ENCODE measurements at places on chromosomes 2 and 18.

DNA sequence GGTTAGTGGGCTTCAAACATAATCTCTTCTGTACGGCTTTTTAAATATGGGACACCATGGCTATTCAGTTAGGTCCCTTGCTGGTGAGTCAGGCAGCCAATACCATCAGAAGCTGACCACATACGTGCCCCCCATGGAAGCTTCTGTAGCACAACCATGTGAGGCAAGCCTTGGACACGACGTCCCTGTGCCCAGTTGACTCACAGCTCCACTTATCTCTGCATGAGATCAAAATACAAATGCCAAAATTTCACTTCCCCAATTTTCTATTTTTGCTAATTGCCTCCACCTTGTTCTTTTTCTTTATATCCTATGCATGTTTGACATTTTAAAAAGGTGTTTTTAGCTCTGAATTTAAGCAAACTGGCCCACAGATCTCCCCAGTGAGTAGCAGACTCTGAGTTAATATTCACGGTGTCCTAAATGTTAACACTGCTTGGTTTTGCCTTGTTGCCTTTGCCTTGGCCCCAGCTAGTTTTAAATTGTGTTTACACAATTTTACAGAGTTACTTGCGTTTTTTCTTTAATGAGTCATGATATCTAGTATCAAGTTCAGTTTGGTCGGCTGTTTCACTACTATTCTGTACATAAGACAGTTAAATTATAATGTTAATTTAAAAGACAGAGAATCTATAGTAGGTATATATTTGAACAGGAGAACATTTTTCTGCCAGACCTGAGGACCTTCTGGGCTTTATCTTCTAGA, 77.5 kb downstream of the CDCA7 start:
- no peak for DNase-seq

DNA sequence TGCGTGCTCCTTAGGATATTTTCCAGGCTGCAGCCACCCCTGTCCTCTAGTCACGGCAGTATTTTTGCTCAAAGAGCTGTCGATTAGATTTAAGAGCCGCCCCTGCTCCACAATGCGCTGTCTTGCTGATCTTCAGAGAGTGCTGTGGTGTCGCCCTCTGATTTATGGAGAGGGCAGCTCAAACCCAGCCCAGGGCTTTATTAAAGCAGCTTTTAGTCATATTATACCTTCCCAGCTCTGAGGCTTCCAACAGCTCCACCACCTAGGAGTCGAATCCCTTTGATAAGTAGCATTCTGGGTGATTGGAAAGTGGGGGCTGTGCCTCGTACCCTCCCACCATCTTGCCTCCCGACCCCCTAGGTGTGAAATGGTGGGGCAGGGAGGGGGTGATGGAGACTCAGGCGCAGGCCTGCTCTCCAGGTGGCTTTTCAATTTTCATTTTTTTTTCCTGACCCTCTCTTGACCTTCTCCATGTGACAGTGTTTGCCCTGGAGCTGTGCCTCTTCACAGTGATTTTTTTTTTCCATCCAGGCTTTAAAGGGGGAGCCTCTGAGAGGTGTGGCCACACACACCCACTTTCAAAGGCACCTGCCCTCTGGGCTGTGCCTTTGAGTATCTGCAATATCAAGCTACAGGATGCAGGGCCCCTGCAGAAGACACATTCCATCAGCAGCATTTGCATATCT, 53.1 kb upstream of the NRP2 start:
- no peak for DNase-seq

- DNase-seq = no peak
Measured at GRCh38 chr2:113185664-113186432, 12.1 kb downstream of the PSD4 start.

- no peak for DNase-seq
Measured at GRCh38 chr2:6148882-6149281, 456.7 kb downstream of the SOX11 start.

DNA sequence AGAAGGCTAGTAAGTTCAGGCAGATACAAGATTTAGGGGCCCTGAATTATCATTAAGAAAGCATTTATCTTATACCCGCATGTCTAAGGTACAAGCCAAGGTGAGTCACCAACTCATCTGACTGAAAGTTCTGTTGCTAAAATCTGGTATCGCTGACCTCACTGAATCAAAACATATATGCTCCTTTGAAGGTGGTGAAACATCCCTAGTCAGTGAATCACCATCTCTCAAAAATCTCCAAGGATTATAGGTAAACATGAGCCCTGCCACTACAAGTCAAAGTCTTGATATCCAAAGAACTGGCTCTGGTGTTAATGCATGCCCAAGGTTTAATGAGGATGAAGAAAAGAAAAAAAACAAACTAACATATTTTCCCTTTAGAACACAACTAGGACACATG, 43.5 kb downstream of the IRS1 start:
- no peak for DNase-seq

GRCh38 chr2:9329497-9329896, 93.8 kb downstream of the ITGB1BP1 start:
- DNase-seq = no peak

DNA sequence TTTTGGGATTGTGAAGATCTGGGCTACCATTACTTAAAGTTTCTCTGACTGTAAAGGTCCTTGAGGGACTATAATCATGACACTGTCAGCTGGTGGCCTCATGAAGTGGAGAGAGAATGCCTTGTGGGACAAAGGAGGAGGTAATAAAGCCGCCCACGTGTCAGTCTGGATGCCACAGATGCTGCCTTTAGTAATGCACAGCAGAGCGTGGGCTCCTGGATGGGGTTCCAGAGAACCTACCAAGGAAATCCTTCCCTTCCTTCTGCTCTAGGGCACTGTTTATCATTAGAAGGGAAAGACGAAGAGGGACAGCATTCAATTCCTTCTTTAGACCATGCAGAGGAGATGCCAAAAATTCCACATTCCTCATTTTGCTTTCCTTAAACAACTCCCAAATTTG, 63.5 kb downstream of the COL5A2 start:
- no peak for DNase-seq

- no peak for DNase-seq
Measured at GRCh38 chr2:85433511-85434089, 15.1 kb downstream of the SH2D6 start.

DNA sequence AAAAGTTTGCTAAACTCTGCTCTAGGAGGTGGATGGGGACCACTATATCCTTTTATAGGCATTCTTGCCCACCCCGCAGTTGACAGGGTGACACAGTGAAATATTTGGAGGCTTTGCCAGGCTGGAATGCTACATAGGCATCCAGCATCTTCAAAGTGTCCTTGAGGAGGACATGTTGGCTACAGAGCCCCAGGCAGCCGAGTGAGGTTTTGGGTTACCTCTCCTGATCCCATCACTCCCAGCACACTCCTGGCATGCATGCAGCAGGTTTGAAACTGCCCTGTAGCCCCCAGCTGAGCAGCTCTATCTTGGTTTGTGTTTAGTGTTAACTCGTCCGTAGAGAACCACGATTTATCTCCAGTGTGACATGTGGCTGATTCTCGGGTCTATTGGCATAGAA, 7.3 kb downstream of the FOSL2 start:
- DNase-seq = no peak

DNA sequence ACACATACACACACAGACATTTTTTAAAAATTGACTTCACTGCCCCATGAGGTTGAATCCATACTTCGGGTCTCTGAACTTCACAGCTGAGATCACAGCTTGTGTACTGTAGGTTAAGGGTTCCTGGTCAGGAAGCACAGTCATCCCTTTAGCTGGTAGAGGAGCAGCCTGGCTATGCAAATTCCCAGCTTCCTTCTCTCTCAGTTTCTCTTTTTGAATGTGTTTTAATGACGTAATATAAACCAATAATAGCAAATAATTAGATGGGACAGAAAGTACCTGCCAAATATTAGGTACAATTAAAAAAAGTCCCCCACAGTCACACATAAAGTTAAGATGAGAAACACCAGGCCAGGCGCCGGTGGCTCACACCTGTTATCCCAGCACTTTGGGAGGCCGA, 178.7 kb downstream of the ZNF385B start:
- DNase-seq = no peak

- DNase-seq = no peak
Measured at GRCh38 chr18:35193316-35193715, 47.5 kb upstream of the ZNF397 start.

DNA sequence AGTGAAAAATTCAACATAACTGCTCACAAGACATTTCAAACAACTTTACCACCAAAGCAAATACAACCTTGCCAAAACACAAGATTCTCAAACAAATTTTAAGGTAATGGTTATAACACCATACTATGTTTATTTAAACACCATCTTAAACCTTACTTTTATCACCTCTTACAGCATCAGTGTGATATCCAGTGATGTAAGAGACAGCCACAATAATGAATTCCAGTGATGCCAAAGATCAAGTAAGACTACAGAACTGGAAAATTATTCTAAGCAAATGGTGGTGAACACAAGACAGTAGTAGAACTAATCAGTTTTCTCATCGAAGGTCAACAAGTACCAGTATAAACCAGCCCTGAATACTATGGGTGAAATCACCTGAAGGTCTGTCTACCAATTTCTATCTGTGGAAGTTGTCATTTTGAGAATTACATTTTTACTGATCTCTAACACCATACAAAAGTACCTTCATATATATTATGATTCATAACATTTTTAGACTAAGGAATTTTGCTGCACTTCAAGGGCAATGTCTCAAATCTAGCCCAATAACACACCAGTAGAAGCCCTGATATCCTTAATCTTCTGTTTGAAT, 146.2 kb downstream of the RBMS1 start:
- DNase-seq = no peak

- DNase-seq = no peak
Measured at GRCh38 chr2:201842131-201842860, 36.0 kb downstream of the CDK15 start.

DNA sequence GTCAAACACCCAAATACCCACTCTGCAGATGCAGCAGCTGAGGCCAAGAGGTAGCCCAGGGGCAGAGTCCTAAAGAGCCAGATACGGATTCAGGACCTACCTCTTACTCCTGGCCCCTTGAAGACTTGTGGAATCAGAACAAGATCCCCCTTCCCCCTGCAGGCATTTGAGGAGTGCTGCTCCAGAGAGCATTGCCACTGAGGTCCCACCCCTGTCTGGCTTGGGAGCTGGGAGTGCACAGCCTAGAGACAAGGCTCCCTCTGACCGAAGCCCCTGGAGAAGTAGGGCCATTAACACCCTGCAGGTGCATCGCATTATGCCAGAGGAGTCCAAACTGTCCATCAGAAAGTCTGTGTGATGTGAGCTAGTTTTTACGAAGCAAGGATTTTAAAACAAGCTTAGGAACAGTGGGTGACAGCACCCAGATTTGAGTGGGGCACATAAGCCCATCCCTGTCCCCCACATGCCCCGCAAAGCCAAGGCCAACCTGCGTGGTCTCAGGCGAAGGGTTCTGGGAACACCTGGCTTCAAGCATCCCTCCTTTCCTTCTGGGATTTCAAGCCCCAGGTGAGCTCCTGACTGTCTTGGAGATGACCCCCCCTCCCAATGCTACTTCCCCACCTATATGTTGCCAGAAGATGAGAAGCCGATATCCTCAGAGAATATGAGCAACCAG, 48.4 kb downstream of the MTERF4 start:
- no peak for DNase-seq

DNA sequence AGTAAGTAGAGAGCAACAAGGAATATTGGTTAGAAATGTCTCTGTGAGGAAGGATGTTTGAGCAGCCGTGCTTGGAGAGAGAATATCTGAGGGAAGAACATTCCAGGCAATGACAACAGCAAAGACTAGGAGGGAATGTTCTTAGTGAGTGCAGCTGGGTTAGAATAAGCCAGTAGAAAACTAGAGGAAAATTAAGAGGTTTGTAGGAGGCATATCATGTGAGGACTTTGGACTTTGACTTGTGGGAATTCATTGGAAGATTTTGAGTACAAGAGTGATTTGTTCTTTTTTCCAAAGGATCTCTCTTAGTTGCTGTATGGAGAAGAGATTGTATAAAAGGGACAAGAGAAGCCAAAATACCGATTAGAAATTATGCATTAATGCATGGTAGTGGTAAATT, 47.2 kb downstream of the PPM1B start:
- DNase-seq = no peak

DNA sequence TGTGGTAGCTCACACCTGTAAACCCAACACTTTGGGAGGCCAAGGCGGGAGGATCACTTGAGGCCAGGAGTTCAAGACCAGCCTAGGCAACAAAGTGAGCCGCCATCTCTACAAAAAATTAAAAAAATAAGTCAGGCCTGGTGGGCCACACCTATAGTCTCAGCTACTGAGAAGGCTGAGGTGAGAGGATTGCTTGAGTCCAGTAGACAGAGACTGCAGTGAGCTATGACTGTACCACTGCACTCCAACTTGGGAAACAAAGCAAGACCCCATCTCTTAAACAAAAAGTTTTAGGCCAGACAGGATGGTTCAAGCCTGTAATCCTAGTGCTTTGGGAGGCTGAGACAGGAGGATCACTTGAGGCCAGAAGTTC, 69.8 kb upstream of the IL1R2 start:
- no peak for DNase-seq

DNA sequence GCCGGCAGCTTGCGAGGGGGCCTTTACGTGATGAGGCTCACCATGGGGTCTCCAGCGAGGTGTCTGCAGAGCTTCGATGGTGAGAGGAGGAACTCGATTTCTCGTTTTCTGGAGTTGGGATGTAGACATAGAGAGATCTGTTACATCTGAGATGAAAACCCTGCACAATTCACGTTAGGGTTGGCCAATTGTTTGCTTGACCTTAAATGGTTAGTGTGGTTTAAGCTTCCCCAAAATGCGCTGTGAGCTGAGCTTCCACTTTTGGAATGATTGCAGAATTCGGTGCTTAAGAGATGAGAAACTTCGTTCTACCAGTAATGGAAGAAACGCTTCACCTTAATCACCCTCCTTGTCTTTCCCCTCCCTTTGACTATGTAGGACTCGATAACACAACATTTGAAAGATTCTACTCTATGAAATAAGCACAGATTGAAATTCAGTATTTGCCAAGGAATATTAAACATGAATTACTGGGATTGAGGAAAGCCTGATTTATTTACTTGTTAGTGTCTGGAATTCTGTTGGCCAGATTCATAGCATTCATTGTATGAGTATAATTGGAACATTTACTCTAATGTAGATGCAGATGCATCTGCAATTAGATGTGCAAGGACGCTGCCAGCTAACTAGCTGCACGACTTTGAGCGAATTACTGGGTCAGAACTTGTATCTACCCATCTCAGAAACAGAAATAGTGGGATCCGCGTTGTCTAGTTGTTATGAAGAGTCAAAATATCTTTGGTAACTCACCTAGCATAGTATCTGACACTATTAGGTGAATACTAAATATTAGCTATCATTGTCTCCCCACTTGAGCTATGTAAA, 1.6 kb upstream of the KLF7 start:
- no peak for DNase-seq

GRCh38 chr18:25299426-25300300, 52.3 kb downstream of the ZNF521 start:
- no peak for DNase-seq

- no peak for DNase-seq
Measured at GRCh38 chr2:229869226-229869625, 52.6 kb downstream of the TRIP12 start.

DNA sequence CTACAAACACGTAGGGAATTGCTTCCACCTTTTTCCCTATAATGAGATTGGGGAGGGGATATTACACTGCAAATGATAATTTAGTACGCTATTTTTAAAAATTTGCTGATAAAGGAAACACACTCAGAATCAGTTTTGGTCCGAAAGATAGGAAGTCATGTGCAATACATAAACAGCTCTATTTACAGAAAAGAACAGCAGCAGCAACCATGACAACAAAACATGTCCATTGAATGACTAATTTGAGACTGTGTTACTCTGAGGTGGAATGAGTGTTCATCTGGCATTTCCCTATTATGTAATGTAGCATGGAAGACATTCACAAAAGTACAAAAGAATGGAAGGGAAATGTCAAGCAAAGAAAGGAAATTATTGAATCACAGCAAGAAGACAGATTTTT, 337.2 kb downstream of the NBAS start:
- no peak for DNase-seq

GRCh38 chr2:224551693-224552092, 33.5 kb downstream of the CUL3 start:
- DNase-seq = no peak

All from cortex of kidney (tissue), 1 donor.